AG09319 (cell line): ENCODE measurements at places on chromosomes 3 and 15.

GRCh38 chr3:170563712-170564423 is 22.0 kb downstream of the SLC7A14 start:
- peak; percentile 14 for DNase-seq

- no peak for DNase-seq
Observed at GRCh38 chr3:190558316-190558715, 44.4 kb downstream of the IL1RAP start.

- DNase-seq = peak; percentile 14
Observed at GRCh38 chr15:68885070-68885469, 45.3 kb upstream of the SPESP1 start.

- DNase-seq = no peak
Observed at GRCh38 chr3:186487819-186488218, 56.4 kb downstream of the CRYGS start.

GRCh38 chr3:88141458-88142083 is 8.2 kb upstream of the C3orf38 start:
- peak; percentile 39 for DNase-seq

- DNase-seq = no peak
Observed at GRCh38 chr3:67245545-67245944, 247.4 kb downstream of the KBTBD8 start.

GRCh38 chr3:76040946-76041345 is 255.6 kb upstream of the ZNF717 start:
- no peak for DNase-seq

- no peak for DNase-seq
Observed at GRCh38 chr3:7669641-7670040, 808.7 kb downstream of the GRM7 start.

DNA sequence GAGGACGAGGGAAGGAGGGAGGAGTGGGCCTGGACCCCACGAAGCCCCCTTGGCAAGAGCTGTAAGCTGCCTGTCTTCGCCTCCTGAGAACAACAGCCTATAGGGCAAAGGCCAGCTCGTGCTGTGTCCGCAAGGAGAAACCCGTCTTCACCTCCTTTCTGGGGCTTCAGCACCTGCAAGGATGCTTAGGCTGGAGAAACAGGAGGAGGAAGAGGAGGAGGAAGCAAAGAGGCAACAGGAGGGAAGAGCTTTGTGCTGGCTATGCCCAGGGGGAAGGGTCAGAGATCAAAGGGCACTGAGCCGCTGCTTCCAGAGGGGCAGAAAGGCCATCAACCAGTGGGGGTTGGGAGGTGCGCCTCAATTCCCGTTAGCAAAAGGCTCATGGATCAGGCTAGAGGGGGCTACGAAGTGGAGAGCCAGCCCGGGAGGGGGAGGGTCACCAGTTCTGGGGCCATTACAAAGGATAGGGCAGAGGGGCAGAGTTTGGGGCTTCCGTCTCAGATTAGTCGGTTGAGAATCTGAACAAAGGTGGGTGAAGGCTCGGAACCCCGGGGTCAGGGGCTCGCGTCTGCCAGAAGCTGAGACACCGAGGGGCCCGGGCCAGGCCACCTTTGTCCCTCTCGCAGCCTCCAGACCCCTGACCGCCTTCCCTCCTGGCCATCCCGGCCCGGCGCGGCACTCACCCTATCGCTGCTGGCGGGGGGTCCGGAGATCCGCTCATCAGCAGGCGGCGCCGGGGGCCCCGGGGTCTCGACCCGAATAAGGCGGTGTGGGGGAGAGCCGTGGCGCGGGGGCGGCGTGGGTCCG is 792 bp downstream of the SHF start:
- no peak for DNase-seq

DNA sequence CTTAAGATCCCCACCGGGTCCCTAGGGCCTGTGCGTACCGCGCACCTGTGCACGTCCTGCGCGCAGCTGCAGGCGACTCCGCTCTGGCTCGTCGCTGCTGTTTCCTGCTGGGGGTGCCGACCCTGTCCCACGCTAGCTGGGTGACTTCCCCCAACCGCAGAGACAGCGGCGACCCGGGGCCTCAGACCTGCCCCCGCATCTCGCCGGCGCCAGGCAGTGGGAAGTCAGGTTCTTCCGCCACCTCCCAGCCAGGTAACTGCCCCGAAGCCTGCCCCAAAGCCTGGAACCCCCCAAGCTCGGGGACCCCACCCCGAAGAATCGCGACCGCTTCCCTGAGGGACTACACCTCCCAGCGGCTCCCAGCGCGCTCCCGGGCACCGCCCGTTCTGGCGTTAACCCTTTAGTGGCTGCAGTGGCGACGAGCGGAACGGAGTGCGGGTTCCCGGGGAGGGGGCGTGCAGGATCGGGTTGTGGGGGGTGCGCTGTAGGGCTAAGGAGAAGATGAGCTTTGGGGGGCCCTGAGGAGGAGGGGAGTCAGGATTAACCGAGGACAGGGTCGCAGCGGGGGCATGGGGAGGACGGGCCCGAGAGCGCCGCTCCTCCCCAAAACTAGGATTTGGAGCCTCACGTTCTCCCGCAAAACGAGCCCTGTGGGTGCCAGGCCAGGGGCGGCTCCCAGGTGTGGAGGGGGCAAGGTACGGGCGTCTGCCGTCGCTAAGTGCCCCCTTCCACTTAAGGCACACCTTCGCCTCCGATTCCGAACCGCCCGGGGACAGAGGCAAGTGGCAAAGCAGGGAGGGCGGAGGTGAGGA is 589 bp downstream of the NEIL1 start:
- DNase-seq = no peak

DNA sequence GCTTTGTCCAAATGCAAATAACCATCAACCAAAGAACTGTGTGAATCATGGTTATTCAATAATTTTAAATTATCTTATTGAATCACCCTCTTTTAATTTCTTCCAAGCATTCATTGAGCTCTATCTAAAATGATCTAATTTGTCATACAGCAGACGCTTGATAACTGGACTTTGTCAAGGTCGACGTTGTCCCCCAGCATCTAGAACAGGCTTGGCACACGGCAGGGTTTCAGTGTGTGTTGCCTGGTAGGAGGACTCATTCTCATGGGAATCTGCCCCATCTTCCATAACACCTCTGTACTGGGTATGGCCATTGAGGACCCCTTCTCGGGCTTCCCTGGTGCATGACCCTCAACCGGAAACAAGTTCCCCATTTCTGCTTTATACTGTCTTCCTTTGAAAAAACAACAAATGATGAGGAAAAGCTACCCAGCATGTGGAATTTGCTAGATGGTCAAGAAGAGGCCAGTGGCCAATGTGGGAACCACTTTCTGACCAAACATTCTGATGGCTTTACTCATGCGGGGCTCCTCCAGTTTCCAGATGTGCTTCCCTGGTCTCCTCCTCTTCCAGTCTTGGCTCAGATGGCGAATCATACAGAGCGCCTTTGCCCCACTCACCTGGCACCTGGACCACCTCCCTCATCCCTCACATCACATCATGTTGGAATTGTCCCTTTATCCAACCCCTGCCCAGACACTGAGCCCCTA is 41.7 kb upstream of the SEC22A start:
- DNase-seq = no peak

DNA sequence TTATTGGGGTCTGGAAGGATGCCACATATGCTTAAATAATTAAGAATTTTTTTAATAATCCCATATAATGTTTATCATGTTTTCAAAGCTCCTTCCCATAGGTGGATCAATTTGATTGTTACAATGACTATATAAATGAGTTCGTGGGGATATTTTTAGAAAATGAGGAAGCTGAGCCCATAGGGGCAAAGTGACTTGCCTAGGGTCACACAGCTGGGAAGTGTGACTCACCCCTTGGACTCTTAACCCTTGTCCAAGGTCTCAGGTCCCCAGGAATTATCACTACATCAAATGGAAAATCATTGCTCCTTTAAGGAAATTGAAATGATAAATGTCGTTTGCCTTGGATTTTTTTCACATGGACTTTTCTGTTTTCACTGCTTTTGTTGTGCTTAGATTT is 161.2 kb upstream of the RGMA start:
- DNase-seq = no peak

DNA sequence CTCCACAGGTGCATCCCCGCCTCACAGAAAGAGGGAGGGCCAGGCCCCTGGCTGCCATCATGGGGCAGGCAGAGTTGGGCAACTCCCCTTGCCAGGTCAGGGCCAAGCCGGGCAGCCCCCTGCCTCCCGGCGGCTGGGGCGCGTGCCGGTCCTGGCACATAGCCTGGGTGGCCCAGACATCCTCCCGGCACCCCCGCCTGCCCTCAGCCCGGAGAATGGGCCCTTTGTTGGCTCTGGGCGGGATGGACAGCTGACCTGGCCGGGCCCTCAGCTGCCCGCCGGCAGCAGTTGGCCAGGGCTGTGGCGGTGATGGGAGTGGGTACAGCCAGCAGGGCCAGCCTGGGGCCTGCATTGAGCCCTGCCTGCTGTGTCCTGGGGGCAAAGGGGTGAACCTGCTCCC is 16.5 kb downstream of the PLXNA1 start:
- DNase-seq = no peak

DNA sequence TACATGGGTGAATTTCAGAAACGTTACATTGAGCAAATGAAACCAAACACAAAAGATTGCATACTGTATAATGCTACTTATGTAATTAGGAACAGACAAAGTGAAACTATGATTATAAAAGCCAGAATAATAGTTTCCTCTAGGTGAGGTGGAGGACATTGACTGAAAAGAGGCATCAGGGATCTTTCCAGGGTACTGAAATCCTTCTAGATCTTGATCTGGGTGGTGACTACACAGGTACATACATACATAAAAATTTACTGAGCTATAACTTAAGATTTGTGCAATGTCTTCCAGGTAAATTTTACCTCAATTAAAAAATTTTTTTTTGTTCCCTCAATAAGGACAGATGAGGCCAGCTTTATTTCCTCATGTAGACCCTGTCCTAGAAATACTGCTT is 665.6 kb upstream of the UBE2E2 start:
- no peak for DNase-seq

- peak; percentile 3 for DNase-seq
Observed at GRCh38 chr3:46812237-46812791, 50.9 kb downstream of the MYL3 start.

DNA sequence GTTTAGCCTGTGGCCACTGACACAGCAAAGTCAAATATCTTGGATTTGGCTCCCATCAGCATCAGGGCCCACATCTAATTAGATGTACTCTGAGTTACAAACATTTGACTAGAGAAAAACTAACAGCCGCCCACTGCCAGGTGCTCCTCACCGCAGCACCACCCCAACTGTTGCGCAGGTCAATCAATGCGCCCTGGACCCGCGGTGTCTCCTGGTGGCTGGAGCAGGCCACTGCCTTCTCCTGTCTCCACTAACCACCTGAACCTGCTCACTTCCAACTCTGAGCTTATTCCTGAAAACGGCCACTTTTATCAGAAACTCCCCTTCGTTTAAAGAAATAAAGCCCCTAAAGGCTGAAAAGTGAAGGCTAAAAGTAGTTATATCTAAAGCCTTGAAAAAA is 4.3 kb downstream of the RIOX2 start:
- DNase-seq = no peak
